ENCODE measurements at places on chromosomes 2 and 18.

DNA sequence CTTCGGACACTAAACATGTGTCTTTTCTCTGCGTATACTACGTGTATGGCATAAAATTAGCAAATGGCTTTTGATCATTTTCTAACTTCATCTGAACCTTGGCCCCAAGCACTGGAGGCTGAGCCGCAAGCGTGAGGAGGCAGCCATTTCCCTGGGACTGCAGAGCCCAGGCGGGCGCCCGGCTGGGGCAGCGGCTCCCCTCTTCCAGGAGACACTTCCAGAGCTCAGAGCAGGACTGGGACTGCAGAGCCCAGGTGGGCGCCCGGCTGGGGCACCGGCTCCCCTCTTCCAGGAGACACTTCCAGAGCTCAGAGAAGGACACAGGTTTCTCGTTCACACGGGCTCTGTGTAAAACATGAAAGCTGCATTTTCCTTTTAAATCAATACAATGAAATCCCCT is 484.1 kb upstream of the SALL3 start:
- no peak for DNase-seq

DNA sequence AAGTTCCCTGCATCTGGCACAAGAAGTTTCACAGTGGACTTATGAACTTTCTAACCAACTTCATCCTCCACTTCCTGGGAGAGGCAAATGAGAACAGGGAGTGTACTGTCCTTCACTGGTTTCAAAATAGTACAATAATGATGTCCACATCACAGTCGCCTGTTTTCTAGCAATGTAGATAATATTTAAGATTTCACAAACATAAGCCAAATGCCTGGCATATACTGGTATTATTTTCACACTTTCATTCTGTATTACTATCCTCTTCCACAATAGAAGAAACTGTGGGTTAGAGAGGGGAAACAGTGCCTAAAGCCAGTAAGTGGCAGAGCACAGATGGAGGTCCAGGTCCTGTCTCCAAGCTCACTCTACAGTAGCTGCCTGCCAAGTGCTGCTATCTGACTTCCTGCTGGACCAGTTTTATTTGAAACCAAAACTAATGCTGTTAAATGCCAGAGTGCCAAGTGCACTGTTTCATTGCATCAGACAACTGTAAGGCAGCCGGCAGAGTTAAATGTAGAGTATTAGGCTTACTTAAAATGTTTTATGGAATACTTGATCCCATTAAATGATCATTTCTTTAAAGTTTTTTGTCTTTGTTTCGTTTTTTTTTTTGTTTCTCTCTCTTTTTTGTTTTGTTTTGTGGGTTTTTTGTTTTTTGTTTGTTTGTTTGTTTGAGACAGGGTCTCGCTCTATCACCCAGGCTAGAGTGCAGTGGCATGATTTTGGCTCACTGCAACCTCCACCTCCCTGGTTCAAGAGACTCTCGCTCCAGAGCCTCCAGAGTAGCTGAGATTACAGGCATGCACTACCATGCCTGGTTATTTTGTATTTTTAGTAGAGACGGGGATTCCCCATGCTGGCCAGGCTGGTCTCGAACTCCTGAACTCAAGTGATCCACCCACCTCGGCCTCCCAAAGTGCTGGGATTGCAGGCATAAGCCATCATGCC is 15.1 kb downstream of the COBLL1 start:
- no peak for DNase-seq

GRCh38 chr2:223081789-223082188 is 29.8 kb downstream of the KCNE4 start:
- DNase-seq: no peak

DNA sequence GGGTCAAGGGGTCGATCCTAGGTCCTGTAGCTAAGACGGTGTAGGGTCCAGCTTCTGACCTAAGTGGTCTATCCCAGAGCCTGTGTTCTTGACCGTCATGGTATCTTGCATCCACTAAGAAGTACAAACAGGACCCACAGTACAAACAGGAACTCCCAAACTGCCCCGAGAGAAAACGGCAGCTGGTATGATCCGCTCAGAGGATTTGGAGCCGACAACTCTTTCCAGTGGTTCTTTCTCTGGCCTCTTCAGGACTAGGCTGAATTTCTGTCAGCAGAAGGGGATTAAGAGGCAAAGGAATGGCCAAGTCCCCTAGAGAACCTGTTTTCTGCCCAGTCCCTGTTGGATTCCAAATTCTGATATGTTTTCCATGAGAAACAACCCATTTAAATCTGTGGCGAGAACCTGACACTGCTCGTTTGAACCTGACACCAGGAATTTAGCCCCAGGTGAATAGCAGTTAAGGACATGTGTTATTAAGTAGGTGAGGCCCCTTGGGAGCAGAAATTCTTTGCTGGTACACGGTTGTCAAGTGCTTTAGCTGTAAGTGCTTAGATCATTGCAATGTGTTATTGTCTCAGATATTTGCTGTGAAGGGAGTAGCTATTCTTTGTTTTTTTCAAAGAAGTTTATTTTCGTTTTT is 50.5 kb upstream of the TXNDC2 start:
- DNase-seq: no peak

DNA sequence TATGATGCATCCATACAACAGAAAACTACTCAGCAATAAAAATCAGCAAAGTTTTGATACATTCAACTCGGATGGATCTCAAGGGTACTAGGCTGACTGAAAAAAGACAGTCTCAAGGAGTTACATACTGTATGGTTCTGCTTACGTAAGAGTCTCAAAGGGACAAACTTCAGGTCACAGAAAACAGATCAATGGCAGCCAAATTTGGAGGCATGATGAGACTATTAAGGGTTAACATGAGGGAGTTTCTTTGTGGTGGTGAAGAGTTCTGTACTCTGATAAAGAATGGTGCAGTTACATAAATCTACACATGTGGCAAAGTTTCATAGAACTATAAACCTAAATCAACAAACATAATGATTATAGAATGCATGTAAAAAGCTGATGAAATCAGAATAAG is 81.4 kb downstream of the COBLL1 start:
- no peak for DNase-seq

GRCh38 chr2:199230091-199230490 is 227.6 kb downstream of the SATB2 start:
- DNase-seq: no peak

GRCh38 chr2:3756306-3756705 is 52.9 kb downstream of the DCDC2C start:
- DNase-seq: no peak

- DNase-seq: no peak
Measured at GRCh38 chr18:56166914-56167313, 471.5 kb downstream of the TXNL1 start.

DNA sequence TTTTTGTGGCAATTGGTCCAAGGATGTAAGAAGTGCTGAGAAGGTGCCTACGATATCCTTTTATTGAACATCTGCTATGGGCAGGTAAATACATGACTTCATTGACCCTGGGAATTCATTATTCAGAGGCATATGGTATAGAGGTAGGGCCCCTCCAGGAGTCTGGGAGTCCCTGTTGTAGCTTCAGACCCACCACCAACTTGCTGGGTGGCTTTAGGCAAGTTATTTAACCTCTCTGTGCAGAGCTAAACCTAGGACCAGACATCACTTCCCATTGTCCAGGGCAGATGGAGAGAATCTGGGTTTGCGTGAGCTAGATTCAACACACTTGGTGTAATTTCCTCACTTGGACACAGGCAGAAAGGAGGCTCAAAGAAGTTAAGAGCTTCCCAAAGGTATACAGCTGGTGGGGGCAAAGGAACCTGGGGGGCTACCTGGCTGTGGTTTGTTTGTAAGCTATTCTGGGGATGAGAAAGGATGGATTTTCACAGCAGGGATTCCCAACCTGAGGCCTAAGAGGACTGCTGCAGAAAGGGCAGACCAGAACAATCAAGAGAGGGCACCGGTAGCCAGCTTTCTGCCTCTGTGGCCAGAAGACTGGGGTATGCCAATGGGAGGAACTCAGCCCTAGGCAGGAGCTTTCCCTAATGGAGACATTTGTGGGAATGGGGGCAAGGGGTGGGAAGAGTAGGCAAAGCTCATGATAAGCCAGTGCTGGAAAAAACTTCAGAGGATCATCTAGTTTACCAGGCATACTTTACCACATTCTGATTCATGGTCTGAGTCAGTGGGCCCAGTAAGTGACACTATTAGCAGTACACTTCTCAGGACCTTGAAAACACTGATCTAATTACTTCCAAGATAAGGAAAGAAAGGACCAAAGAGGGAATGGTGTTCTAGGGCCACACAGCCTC is 102.7 kb upstream of the SMAD2 start:
- DNase-seq: no peak

DNA sequence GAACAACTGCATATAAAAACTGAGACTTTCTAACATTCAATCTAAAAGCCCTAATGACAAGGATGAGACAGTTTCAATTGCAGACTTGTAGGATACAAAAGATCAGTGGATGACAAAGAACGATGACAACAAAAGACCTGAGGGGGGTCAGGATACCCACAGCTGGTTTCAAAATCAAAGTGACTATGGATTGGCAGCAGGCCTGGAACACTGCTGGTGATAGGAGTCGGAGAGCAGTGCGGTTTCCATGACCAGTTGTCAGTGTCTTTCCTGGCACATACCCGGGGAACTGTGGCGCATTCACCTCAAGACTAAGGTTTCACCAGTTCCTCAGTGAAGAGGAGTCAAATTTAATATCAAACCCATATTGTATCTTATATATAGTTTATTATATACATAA is 42.0 kb downstream of the EHD3 start:
- DNase-seq: no peak

DNA sequence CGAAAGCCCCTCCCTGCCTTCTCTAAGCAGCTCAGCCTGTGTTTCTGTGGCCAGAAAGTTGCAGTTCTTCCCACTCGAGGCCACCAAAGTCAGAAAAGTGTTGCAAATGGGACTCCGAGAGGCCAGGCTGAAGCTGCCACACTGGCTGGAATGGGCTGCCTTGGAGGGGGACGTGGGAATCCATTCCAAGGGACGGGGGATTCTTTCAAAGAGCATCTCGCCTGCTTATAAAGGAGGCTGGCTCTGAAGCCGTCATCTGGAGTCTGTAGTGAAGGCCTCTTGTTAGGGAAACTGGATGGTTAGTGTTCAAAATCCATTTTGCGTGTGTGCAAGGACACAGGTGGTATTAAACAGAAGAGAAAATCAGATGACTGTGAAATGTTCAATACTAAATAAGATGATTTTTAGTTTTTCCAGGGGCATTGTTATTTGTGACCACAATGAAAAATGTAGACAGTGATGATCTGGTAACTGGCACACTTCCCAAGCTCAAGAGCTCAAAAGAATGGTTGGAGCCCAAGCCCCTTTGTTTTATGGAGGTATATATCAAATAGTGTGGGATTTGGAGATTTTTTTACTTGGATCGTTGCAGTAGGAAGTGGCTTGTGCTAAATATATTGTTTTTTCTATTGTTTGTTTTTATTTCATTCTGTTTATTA is 782 bp downstream of the FAM228B start:
- peak; percentile 10 for DNase-seq

DNA sequence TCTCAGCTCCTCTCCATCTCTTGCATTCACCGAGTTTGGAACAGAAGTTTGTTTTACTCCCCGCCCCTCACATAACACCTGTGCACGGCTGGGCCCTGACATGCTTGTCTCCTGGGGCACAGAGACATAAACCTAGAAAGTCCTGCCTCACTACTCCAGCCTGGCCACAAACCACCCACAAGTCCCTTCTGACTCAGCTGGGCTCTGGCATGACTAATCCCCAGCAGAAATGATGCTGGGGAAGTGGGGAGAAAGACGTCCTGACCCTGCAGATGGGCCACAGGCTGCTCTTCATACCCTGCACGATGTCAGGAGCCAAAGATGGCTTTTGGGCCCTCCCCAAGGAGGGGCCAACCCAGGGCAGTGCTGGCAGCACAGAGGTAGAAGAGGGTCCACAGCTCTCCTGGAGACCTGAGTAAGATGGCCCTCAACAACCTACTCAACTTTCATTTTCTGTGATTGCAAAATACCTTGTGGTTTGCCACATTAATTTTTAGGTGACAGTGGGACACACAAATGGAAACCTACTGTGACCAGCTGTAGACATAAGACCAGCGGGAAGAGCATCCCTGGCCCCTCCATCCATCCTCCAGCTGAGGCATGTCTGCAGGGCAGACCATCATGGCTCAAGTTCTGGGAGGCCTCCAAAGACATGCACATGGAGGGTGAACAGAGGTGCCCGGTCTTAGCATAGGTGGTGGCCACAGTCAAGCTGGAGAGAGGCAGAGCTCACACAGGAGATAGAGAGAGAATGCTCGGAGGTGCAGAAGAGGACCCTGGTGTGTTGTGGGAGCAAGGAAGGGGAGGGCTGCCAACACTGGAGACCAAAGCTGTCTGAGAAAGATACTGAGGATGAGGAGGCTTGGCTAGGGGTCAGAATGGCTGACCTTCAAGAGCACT is 40.0 kb downstream of the DNMT3A start:
- no peak for DNase-seq

- no peak for DNase-seq
Measured at GRCh38 chr2:83079007-83079406, 1380.1 kb downstream of the SUCLG1 start.

GRCh38 chr2:241067501-241068135 is 34.5 kb downstream of the MTERF4 start:
- no peak for DNase-seq

DNA sequence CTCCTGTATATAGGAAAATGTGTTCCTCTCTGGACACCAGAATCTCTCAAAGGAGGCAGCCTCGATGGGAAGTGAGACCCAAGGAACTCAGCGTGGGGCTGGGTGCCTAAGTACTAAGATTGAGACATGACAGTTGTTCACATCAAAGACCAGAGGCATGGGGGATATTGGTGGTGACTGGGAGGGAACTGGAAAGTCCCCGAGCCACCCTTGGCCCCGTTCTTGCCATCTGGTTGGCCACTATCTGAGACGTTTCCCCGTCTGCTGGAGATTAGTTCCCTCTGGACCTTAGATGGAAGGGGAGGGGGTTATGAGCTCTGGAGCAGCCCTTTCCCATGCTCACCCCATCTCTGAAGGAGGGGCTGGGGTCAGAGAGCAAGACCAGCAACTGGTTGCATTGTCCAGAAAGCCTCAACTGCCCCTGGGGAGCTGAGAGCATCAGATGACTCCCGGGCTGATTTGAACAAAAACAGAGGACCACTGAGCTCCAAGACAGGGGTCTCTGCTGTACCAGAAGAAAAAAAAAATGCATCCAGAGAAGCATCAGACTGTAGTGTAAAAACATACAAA is 11.8 kb downstream of the FBLN7 start:
- DNase-seq: no peak

GRCh38 chr2:3730646-3731045 is 27.3 kb downstream of the DCDC2C start:
- no peak for DNase-seq

DNA sequence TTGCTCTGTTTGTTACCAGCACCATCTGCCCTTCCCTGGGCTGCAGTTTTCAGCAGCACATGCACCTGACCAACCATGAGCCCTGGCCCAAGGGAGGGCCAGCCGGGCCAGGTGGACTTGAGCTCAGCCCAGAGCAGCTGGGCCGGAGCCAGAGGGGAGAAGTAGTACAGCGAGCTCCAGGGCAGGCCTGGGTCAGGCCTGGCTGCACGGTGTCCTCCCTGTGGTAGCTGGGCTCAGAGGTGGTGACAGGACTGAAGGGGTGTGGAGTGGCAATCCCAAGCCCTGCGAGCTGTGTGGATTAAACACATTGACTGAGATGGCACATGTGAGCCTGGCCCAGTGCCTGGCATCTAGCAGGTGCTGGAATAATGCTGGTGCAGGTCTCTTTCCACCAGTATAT is 222.2 kb downstream of the GLI2 start:
- DNase-seq: no peak

GRCh38 chr2:36357847-36358659 is 2.5 kb downstream of the CRIM1 start:
- DNase-seq: no peak

- DNase-seq: no peak
Measured at GRCh38 chr2:68809324-68810240, 61.6 kb downstream of the BMP10 start.

GRCh38 chr18:23071285-23071684 is 64.0 kb upstream of the CABLES1 start:
- DNase-seq: peak; percentile 18
